ENCODE measurements at places on chromosomes 4 and X.
A peak's percentile ranks its signal among the peaks of the same experiment; 100 is the strongest.

- ATAC-seq, result no peak
These were observed 92.6 kb downstream of the TSPAN5 start for GRCh38 chr4:98565681-98566301.

DNA sequence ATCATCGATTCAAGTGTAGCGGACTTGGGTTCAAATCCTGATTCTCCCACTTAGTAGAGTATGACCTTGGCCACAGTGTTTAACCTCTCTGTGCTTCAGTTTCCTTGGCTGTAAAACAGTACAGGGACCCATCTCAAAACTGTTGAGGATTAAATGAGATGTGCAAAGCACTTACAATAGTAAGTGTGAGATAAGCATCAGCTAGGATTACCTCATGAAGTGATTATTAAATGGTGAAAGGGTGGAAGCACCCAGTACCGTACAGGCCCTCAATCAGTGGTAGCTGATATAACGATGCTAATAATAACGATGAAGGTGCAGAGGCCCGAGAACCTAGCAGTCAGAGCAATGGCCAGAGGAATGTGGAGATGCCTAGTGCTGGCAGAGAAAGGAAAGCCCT, 45.1 kb downstream of the PRPS1 start:
- no peak for ATAC-seq

DNA sequence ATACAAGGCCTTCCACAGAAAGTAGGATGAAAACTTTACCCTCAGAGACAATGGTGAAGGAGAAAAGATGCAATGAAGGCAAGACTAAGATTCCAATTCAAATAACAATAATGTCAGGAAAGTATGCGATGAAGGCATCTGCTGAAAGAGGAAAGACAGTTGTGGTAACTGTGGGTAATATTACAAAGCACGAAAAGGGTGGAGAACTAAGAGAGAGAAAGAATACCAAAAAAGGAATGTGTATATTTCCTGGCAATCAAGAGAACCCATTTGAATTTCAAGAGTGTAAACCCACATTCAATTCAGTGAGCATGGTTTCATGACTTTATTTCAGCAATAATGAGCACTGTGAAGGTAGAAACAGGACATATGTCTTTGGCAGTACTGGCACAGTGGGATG, 225.5 kb downstream of the PALLD start:
- peak; percentile 26 for ATAC-seq

- peak; percentile 82 for ATAC-seq
These were observed 51.0 kb downstream of the GUCY1B1 start for GRCh38 chr4:155809835-155810234.

GRCh38 chr4:169266661-169267060, 4.1 kb downstream of the SH3RF1 start:
- ATAC-seq, result no peak

DNA sequence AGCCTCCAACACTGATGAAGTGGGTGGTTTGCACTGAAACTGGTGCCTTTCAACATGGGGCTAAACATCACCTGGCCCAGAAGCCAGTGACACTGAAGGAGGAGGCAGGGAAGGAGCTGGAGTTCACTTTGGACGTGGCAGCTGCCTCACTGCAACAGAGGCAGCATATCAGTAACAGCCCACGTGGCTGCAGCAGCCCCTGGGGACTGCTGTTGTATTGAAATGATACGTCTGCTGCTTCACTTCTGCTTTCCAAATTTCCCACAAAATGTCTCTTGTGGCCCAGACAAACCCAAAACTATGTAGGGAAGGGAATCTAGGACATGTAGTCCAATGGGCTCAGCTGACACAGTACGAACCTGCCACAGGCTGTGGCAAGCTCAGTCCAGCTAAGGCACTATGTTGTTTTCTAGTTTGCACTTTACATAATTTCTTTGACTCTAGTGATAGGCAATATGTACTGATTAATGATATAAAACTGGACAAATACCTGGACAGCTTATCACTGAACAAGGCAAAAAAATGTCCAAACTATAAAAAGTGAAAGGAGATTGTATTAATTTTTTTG, 84.7 kb upstream of the RAPGEF2 start:
- no peak for ATAC-seq

DNA sequence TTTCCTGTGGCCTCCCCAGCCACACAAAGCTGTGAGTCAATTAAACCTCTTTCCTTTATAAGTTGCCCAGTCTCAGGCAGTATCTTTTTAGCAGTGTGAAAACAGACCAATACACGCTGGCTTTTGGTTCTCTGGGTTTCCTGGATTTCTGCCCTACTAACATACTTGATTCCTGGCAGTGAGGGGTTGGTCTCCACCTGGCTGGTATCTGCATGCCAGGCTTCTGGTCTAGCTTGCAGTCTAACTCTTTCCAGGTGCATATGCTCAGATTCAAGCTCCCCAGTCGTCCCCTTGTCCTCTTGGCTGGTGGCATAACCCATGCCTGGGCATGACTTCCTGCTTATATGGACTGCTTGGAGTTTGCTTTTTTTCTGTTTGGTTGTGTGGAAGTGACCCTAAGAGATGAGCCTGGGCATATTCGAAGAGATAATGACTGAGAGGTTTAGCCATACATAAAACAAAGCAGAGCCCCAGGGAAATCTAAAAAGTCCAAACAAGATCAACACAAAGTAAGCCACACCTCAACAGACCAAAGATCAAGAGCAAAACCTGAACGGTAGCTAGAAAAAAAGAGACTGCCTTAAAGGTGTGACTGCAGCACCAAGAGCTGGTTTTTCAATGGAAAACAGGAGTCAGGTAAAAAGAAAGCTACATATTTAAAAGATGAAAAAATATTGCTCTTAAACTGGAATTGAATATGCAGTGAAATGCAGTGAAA, 102.1 kb upstream of the STS start:
- no peak for ATAC-seq

GRCh38 chr4:146159384-146160058, 16.0 kb upstream of the LSM6 start:
- ATAC-seq, result no peak

DNA sequence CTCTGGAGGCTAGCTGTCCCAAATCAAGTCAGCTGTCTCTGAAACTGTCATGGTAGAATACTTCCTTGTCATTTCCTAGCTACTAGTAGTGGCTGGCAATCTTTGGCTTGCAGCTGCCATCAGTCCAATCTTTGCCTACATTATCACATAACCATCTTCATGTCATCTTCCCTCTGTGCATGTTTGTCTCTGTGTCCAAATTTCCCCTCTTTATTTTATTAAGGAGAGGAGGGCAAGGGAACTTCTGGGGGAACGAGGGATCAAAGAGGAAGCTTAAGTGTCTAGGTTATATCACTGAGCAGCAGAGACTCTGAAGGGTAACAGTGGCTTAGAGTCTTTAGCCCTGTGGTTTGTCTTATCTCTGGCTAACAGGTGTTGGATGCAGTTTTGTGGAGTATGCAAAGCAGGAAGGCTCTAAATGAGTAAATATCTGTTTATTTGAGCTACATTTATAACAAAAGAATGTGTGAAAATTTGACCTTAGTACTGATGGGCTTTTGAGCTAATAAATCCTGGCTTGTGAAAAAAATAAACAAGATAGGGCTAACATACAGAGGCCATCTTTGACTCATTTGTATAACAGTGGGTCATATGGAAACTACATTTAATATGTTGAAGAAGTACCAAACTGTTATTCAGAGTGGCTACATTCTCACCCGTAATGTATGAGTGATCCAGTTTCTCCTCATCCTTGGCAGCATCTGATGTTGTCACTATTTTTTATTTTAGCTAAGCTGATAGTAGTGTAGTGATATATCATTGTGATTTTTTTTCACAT, 49.4 kb upstream of the ENOX2 start:
- no peak for ATAC-seq

GRCh38 chr4:40685300-40685699, 55.6 kb upstream of the RBM47 start:
- ATAC-seq, result peak; percentile 84

DNA sequence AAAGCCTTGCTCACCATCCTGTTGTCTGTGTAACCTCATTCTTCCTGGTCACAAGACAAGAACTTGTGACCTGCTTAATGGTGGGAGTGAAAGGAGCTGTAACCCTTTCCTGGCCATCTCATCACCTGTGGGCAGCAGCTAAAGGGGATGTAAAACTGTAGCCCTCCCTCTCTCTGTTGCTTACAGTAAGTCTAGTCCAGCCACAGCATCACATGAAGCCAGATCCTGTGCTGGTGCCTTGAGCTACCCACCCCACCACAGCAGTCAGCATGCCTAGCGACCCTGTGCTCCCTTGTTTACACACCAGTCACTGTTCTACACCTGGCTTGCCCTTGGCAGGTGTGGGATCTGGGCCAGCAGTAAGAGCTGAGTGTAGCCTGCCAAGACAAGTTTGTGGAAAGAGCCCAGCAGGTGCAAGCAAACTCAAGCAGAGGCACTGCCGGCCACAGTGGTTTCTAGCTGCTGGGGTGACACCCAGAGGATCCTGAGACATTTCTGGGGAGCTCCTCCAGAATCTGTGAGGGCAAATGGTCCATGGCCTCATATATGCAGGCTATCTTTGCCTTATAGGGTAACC, 41.0 kb downstream of the UGT2B28 start:
- ATAC-seq, result no peak

DNA sequence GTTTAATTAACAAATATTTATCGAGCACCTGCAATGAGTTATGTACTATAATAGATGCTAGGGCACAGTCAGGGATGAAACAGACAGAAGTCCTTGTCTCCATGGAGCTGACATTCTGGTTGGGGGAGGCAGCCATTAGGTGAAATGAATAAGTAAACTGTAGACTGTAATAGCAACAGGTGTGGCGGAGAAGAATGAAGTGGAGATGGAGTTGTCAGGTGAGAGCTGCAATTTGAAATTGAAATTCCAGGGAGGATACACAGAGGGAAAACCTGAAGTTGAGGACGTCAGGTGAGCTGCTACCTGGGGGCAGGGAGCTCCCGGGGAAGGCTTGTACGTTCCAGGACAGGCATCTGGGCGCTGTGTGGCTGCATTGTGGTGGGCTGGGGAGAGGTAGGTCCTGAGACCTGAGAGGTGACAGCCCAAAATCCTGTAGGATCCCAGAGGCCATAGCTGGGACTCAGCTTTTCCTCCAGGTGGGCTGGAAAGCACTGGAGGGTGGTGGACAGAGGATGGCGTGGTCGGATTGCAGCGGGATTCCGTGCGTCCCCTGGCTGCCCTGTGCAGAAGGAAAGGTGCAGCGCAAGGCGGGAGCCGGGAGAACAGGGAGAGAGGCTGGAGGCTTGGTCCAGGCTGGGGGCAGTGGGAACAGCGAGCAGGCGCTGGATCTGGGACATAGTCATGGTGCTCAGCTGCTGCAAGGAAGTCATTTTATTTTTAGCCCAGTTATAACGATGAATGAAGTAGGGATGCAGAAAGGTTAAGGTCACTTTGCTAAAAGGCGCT, 24.8 kb downstream of the CYTL1 start:
- peak; percentile 3 for ATAC-seq

DNA sequence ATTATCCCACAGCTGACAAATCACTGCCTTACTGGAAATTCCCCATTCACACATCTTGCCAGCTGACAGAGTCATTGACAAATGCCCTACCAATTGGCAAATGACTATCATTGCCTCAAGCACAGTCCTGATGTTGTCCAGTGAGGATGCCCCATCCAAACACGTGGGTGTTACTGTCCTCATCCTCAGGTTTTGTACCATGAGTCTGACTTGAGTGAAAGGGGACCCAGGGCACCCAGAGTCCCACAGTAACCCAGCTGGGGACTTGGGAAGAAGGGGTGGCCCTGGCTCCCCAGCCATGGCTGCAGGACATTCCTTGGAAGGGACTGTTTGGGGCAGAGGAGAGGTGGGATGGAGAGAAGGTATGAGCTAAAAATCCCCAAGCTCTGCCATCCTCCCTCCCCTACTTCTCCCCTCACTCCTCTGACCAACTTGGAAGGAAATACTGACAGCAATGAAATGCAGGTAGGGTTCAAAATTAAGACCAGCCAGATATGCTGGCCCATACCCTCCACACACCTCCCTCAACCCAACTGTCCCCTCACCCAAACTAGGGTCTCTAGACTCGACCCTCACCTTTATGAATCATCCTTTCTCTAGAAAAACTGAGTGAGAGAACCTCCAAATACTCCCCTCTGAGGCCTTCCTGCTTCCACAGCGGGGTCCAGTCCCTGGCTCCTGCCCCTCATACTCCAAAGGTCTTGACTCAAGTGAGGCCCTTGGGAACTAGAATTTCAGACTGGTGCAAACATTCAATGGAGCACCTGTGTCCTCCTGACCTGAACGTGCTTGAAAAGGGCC, 5.1 kb downstream of the TIMP1 start:
- ATAC-seq, result no peak

DNA sequence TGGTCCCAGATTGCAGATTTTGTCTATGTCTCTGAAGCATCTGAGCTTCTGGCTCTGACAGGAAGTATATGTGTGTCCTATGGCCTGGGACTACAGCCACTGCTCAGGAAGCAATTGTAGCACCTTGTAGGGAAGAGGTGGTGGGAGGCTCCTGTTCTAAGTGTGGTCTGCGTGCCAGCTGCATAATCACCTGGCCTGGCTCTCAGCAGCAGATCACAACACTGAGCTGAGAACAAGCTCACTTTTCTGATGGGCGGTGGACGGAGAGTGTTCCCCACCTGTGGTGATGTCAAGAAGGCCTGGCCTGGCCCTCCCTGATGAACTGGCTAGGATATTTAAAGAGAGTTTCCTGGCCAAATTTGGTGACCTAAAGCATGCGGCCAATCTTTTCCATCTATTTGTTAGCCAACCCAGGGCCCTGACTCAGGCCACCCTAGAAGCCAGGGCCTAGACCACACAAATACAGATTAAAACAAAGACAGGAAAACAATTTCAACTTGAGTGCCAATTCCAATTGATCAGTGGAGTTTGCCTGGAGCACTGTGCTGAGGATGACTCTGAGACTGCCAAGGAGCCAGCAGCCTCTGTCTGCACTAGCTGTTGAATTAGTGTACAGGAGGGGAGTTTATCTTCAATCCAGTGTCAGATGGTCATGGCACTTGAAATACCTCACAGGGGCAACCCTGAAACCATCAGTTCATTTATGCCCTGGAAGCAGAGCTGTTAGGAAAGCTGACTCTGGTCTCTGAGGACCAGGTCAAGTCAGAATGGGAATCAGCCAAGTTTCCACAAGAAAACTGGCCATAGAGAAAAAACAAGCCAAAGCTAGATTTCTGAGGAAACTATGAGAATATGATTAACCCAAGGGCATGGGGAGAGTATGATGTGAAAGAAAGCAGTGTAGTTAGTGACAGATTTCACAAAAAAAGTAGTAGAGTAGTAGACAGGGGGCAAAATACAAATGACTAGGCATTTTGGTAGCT, 47.4 kb downstream of the PRDM5 start:
- ATAC-seq, result no peak

GRCh38 chrX:153245288-153245731, 66.2 kb downstream of the MAGEA1 start:
- 0 out of 3 replicates have a peak, but pooled peaks have one; percentile 39 for ATAC-seq

DNA sequence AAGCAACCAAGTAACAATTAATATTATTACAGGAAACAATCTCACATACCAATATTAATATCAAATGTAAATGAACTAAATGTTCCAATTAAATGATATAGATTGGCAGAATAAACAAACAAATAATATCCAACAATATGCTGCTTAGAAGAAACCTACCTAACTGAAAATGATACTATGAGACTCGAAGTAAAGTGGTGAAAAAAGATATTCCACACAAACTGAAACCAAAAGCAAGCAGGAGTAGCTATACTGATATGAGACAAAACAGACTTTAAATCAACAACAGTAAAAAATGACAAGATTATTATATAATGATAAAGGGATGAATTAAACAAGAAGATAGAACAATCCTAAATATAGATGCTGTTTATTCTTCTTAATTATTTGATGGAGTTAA, 140.1 kb downstream of the SPANXN4 start:
- no peak for ATAC-seq
